ENCODE measurements at places on chromosomes 3 and 15. TPM values are rescaled to one million over a fixed set of nuclear protein-coding genes. Genes with fewer than 3 reads are reported as not detected.
A peak's percentile ranks its signal among the peaks of the same experiment; 100 is the strongest.

DNA sequence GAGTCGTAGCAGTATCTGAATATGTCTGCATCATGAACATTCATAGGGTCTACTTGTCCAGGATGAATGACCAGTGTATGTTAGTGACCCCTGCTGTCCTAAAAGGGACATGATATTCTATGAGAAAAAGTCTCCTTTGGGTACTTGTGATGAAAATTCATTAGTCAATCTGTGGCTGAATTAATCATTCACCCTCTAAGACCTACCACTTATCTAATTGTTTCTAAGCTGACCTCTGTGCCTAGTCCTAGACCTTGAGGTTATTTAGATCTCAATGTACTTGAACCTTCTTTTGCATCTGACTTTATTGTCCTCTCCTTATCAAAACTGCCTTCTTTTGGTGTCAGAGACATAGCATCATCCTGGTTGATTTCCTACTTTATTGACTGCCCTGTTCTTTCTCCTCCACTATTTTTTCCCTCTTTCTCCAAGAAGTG, 799.3 kb downstream of the DIPK2A start:
- H3K27ac ChIP-seq = no peak overlapping the region
- no peaks in the 10 kb centered on the region for H3K36me3 ChIP-seq
- no peaks in the 10 kb centered on the region for H3K4me1 ChIP-seq
- no peaks in the 10 kb centered on the region for H3K27me3 ChIP-seq
- peak; percentile 43 for DNase-seq
- no peak overlapping the region for H3K4me3 ChIP-seq

- H3K27me3 ChIP-seq = no peaks in the 10 kb centered on the region
- no peaks in the 10 kb centered on the region for H3K4me1 ChIP-seq
- no peak for DNase-seq
- no peak overlapping the region for H3K4me3 ChIP-seq
Observed at GRCh38 chr15:71485094-71485693, 325.2 kb upstream of the NR2E3 start.

The PBRM1 gene
- total RNA-seq = 70.7 TPM

The MELTF gene
- 74.0 TPM for total RNA-seq

DNA sequence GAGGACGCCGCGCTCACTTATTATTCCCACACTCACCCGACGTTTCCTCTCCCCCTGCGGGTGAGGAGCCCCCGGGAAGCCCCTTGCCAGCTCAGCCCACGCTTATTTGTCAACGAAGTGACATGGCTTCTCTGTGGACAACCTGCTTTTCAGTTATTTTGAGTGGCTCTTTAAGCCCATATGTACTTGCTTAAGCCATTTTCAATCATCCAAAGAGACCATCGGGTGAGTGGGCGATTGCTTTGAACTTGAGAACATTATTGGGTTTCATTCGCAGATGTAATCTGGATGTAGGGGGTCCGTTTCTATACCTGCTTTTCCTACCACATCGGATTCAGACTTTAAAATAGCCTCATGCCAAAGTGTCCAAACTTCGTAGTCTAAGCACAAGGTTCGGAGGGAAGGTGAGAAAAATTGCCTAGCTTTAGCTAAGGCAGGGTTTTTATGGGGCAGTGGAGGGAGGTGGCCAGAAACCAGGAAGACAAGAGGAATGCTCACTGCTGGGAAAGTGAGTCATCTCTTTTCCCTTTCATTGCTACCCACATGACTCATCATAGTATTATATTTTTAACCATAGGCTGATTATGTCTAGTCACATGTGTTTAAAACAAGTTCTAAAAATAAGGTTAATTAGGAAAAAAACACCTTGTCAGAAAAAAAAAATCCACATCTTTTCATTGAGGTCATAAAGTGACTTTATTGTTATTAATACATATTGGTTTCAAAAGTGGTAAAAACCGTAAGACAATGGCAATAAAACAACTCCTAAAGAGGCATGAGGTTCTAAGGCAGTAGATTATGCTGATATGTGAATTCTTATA, 773.1 kb upstream of the NR2F2 start:
- H3K27ac ChIP-seq = peak overlapping the region; percentile 65
- H3K4me1 ChIP-seq = peaks cover 5% of the 10 kb centered on the region
- H3K36me3 ChIP-seq = no peaks in the 10 kb centered on the region

The SEMA6D gene
- total RNA-seq = 28.1 TPM

The C3orf22 gene
- total RNA-seq = not detected

The TGM4 gene
- not detected for total RNA-seq

DNA sequence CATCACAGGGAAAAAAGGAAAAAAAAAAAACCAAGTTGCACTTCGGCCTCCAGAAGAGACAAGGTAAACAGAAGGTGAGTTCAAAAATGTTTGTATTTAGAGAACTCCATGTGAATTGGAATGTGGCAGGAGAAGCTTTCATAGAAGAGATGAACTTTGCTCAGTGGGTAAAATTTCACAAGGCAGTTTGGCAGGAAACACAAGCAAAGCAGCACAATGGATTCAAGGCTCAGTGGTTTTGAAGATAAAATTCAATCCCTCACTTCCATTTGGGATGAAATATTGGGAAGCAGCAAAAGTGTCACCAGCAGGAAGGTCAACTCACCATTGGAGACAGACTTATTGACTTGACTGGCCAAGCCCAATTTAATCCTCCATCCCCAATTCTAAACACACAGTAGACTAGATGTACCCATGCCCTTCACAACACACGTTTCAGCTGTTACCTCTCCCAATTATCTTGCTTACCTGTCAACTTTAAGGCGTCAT, 256.7 kb upstream of the ICE2 start:
- H3K4me1 ChIP-seq = no peaks in the 10 kb centered on the region
- peak; percentile 28 for DNase-seq
- H3K27ac ChIP-seq = peak overlapping the region; percentile 59
- no peaks in the 10 kb centered on the region for H3K27me3 ChIP-seq

The SH3GL3 gene
- 8.7 TPM for total RNA-seq

- no peaks in the 10 kb centered on the region for H3K36me3 ChIP-seq
- H3K27ac ChIP-seq = peak overlapping the region; percentile 97
- peak; percentile 15 for DNase-seq
- H3K4me3 ChIP-seq = peak overlapping the region; percentile 97
Observed at GRCh38 chr15:68228971-68229385, 550 bp downstream of the CLN6 start.

DNA sequence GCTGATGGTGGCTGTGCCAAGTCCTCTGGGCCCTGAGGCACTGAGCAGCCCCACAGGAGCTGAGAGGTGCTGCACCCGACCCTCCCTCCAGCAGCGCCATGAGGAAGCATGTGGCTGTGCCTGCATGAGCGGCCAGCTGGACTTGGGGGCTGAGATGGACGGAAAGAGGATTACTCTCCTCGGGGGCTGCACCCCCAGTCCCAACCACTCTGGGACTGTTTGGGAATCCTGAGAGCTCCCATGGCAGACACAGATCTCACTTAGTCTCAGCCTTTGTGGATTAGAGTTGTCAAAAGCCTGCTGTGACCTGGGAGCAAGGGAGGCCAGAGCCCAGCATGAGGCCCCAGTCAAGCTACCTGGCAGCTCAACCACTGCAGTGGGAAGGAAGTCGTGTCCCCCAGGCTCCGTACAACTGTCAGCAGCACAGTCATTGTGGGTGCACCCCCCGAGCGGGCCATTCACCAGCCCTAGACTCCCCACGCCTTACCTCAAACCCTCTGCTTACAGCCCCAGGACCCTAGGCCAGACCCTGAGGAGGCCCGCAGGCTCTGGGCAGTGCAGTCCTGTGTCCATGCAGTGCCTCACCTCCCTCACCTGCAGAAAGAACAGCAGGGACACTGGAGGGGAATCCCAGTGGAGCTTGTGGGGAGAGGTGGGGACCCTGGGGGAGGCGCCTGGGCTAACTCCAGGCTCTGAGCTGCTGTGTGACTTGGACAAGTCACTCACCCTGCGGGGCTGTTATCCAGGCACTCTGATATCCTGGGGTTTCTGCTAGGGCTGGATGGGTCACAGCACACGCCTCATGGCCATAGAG, 17.1 kb downstream of the PRR23E start:
- H3K27ac ChIP-seq = no peak overlapping the region
- no peak overlapping the region for H3K4me3 ChIP-seq
- peaks cover 10% of the 10 kb centered on the region for H3K27me3 ChIP-seq
- H3K36me3 ChIP-seq = no peaks in the 10 kb centered on the region

DNA sequence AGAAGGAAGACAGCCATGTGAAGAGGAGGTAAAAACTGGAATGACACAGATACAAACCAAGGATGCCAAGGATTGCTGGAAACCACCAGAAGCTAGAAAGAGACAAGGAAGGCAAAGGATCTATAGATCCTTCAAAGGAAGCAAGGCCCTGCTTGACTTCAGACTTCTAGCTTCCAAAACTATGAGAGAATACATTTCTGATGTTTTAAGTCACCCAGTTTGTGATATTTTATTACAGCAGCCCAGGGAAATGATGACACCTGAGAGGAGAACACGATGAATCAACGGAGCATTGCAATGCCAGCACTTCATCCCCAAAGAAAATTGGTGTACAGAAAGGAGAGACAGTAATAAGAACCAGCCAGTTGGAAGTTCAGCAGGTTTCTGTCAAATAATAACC, 116.3 kb downstream of the MAGI1 start:
- no peaks in the 10 kb centered on the region for H3K36me3 ChIP-seq
- H3K27me3 ChIP-seq = no peaks in the 10 kb centered on the region
- no peak overlapping the region for H3K4me3 ChIP-seq
- DNase-seq = no peak
- no peak overlapping the region for H3K27ac ChIP-seq

GRCh38 chr15:42723068-42723467, 13.9 kb downstream of the CDAN1 start:
- no peaks in the 10 kb centered on the region for H3K36me3 ChIP-seq
- H3K4me3 ChIP-seq = no peak overlapping the region
- no peak overlapping the region for H3K27ac ChIP-seq
- no peak for DNase-seq

DNA sequence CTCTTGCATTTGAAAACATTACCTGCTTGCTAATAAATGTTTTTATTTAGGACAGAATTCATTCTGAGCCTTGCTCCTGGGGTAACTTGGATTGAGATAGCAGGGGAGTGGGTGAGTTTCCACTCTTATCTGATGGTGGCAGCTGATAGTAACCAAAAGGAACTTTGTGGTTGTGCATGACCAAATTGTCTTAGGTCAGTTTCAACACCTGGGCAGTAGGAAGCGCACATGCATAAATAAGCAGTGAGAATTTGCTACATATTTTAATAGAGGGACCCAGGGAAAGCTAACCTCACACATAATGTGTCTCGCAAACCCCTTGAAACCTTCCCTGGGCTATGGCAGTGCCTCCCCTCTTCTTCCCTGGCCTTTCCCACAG, 65.4 kb upstream of the XCR1 start:
- no peaks in the 10 kb centered on the region for H3K4me1 ChIP-seq
- no peaks in the 10 kb centered on the region for H3K36me3 ChIP-seq
- H3K27me3 ChIP-seq = no peaks in the 10 kb centered on the region
- H3K27ac ChIP-seq = no peak overlapping the region

DNA sequence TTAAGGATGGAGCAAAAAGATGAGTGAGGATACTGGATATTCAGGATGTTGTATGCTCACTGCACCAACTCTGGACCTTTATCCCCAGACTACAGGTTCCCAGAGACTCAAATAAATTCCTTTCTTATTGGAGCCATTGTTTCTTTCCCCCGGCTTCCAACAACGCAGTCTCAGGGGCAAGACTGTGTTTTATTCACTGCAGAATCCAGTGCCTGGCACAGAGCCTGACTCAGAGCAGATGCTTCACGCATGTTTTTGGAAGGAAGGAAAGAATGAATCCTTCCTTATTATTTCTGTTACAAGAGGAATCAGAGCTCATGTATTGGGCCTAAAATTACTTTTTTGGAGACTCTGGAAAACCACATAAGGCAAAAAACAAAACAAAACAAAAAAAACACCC, 96.0 kb upstream of the VGLL4 start:
- H3K27me3 ChIP-seq = no peaks in the 10 kb centered on the region
- H3K36me3 ChIP-seq = no peaks in the 10 kb centered on the region
- H3K4me3 ChIP-seq = no peak overlapping the region
- H3K27ac ChIP-seq = no peak overlapping the region
- DNase-seq = no peak
- no peaks in the 10 kb centered on the region for H3K4me1 ChIP-seq

DNA sequence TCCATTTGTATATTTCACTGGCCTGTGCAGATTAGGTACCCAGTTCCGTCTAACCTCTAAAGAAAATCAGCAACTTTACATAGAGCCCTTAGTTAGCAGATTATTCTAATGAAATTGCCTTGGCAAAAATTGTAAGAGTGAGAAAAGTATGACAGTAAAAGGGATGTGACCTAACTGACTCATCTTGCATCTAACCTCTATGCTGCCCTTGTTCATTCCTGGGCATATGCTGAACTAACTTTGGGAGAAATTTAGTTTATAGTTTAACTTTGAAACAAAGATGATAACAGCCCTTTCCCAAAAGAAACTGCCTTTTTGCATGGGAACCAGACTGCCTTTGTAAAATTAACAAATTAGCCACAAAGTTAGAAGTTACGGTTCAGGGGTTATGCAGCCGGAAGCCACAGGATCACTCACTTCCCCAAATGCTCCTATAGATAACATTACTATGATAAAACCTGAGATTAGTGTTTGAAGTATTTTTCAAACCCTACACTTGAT, 839.8 kb upstream of the ALCAM start:
- H3K27ac ChIP-seq = no peak overlapping the region
- DNase-seq = no peak
- no peaks in the 10 kb centered on the region for H3K27me3 ChIP-seq
- no peak overlapping the region for H3K4me3 ChIP-seq

The CFAP91 gene
- total RNA-seq = 2.3 TPM

The FAM81A gene
- 0.52 TPM for total RNA-seq

The EXOSC7 gene
- 53.3 TPM for total RNA-seq

DNA sequence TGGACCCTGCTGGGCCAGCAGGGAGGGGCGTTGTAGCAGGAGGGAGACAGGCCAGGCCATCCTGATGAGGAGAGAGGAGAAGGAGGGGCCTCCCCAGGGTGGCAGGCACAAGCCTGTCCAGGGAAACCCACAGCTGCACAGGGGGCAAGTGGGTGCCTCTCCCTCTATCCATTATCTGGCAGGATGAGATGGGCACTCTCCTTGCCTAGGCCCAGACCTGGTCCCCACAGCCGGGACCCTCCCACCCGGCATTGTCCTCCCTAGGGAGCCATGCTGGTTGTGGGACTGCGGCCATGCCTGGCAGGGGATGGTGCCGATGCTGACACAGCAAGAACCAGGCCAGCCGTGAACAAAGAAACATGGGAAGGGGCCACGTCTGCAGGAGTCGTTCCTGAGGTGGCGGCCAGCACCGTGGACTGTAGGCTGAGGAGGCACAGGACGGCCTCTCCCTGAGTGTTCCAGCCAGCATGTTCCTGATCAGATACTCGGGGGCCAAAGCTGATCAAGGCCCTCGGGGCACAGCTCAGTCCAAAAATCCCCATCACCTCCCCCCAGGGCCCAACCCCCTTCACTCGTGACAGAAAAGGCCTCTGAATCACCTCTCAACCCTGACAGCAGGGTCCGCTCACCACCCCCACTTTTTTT, 19.2 kb upstream of the CYP11A1 start:
- peaks cover 22% of the 10 kb centered on the region for H3K4me1 ChIP-seq
- H3K36me3 ChIP-seq = no peaks in the 10 kb centered on the region
- no peak overlapping the region for H3K27ac ChIP-seq
- no peak for DNase-seq
- H3K27me3 ChIP-seq = no peaks in the 10 kb centered on the region
- no peak overlapping the region for H3K4me3 ChIP-seq

- no peaks in the 10 kb centered on the region for H3K4me1 ChIP-seq
- H3K27ac ChIP-seq = no peak overlapping the region
- H3K27me3 ChIP-seq = no peaks in the 10 kb centered on the region
- H3K4me3 ChIP-seq = no peak overlapping the region
- DNase-seq = no peak
- no peaks in the 10 kb centered on the region for H3K36me3 ChIP-seq
Observed at GRCh38 chr3:6821411-6821810, 39.5 kb upstream of the GRM7 start.
